ENCODE measurements at places on chromosomes 2 and 18.

GRCh38 chr2:43718530-43719124 is 42.4 kb upstream of the C1GALT1C1L start:
- DNase-seq = no peak

GRCh38 chr2:108894766-108895165 is 94.3 kb downstream of the EDAR start:
- no peak for DNase-seq

DNA sequence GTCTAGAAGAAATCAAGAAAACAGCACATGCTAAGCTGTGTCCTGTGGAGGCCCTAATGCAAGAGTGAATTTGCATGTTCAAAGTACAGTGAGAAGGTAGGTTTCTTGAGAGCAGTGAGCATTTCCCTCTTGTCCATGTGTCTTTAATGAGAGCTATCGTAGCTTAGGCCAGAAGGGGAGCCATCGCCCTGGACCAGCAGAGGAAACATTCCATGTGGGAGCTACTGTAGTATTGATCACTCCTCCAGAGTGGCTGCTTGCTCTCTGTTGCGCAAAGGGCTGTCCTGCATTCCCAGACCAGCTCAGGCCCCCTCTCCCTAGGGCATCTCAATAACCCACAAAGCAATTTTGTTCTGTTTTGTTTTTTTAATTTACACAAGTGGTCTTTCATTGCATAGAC is 950.1 kb downstream of the CNTNAP5 start:
- no peak for DNase-seq

DNA sequence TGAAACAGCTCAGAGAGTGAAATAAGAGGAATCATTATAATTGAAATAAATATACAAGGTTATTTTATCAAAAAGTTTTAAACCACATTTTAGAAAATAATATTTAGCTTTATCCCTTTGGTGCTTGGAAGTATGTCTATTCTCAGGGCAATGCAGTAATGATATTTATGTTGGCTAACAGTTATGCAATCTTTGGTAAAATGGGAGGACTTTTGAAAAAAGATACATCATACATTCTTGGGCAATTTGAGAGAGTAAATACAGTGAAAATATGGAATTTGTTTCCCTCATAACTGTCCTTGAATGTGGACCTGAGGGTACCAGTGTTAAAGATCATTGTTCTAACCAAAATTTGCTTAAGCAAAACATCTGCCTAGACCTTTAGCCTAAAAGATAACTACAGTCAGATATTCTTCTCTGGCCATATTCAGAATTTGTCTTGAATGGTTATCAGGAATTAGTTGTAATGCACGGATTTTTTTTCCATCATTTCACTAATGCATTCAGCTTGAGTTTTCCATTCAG is 137.2 kb downstream of the LRRTM1 start:
- no peak for DNase-seq

- DNase-seq = no peak
Measured at GRCh38 chr2:20955277-20956026, 88.4 kb downstream of the APOB start.

- DNase-seq = no peak
Measured at GRCh38 chr2:220985561-220985960, 586.5 kb downstream of the EPHA4 start.

DNA sequence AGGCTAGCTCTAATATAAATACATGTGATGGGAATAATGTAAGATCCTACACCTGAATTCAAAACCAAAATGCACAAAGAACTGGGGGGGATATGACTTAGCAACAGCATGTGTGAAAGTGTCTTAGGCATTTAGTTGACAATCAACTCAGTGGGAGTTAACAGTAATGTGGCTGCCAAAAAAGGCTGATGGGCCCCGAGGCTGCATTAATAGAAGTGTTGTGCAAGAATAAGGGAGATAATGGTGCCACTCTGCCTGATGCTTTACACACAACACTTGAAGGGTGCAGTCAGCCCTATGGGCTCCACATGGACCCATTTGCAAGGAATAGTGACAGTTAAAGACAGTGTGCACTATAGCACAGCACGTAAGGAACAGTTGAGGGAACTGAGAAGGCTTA is 649.4 kb upstream of the ZEB2 start:
- no peak for DNase-seq

GRCh38 chr2:10404324-10405143 is 43.6 kb downstream of the ODC1 start:
- no peak for DNase-seq

- no peak for DNase-seq
Measured at GRCh38 chr2:48668992-48669391, 51.3 kb downstream of the GTF2A1L start.

GRCh38 chr2:232538671-232539070 is 821 bp upstream of the CHRNG start:
- no peak for DNase-seq

GRCh38 chr2:210862283-210863065 is 306.1 kb downstream of the CPS1 start:
- no peak for DNase-seq

- DNase-seq = no peak
Measured at GRCh38 chr2:71526975-71527374, 73.6 kb downstream of the DYSF start.

- DNase-seq = no peak
Measured at GRCh38 chr18:25453556-25454269, 101.7 kb upstream of the ZNF521 start.
